ENCODE measurements at places on chromosomes 16 and 17.

GRCh38 chr17:74742978-74743545 lies 5.4 kb upstream of the NHERF1 start:
- no peak for DNase-seq

- no peak for DNase-seq
Measured at GRCh38 chr16:2955438-2955778, 8.7 kb upstream of the KREMEN2 start.

DNA sequence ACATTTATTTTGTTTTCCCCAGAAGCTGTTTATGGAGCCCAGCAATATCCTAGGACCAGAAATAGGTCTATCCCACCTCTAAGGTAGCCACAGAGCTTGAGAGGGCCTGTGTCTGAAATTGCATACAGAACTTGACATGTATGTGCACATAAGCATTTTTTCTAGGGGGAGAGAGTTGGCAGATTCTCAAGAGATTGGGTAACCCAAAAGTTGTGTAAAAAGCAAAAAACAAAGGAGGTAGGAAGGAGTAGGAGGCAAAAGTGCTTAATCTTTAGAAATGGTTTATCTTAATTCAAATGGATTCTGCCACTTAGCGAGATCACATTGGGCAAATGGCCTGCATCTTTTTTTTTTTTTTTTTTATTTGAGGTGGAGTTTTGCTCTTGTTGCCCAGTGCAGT lies 3.5 kb downstream of the PLK1 start:
- no peak for DNase-seq

- DNase-seq, result no peak
Measured at GRCh38 chr16:28531777-28532744, 6.7 kb downstream of the NUPR1 start.

DNA sequence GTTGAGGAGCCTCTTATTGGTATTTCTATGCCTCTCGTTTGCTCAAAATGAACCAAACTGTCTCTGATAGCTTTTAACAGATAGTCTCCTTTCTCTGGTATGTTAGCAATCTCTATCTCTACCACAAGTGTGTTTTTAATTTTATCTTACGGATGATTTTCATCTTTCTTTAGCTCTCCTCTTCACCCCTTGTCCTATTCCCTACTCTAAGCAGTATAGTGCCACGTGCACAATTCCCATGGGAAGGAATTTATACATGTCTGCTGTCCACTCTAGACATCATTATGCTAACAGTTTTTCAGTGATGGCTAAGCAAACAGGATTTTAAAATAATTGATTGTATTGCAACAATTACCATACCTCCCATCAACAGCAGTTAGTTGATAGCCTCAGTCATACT lies 177.3 kb downstream of the CYB561 start:
- no peak for DNase-seq

DNA sequence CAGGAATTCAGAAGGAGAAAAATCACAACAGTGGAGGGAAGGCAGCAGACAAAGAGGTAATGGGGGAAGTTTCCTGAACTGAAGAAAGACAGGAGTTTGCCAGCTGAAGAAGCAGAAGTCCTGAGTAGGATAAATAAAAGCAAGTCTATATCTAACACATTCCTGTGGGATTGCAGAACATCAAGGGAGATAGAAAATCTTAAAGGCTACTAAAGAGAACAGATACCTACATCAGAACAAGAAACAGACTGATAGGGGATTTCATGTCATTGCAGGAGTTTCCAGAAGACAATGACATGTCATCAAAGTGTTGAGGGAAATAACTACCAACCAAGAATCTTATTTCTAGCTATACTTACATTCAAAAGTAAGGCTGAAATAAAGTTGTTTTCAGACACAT lies 21.3 kb upstream of the CRYBA1 start:
- DNase-seq, result no peak

GRCh38 chr17:31448467-31449077 lies 57.1 kb downstream of the RAB11FIP4 start:
- no peak for DNase-seq

DNA sequence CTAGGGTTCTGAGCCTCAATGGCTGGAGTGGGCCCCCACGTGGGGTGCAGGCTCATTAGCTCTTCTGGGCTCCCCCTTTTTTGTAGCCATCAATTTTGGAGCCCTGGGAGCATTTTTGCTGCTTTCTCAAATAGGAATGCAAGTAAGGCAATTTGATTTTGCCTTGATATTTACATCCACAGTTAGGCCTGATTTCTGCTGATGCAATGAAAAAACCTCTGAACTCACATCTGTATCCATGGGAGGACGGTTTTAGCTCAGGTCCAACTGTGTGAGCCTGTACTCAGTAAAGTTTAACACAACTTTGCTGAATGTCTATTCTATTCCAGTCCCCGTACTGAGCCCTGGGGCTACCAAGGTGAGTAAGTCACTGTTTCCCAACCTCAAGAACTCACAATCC lies 425.0 kb downstream of the HAPSTR1 start:
- no peak for DNase-seq

DNA sequence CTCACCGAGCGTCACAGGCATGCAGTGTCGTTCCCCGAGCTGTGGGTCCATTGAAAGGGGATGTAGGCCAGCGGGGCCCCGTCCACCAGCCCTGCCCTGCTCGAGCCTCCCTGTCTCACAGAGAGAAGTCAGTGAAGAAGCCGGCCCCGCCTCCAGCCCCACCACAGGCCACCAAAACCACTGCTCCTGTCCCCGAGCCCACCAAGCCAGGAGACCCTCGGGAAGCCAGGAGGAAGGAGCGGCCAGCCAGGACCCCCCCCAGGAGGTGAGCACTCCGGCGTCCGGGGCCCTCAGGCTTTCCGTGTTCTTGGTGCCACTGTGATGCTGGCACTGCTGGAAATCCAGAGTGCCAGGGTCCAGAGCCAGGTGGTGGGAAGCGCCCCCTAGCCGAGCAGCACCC lies 13.9 kb upstream of the IL17C start:
- DNase-seq, result no peak

- no peak for DNase-seq
Measured at GRCh38 chr16:85286066-85286831, 174.0 kb upstream of the CIBAR2 start.

DNA sequence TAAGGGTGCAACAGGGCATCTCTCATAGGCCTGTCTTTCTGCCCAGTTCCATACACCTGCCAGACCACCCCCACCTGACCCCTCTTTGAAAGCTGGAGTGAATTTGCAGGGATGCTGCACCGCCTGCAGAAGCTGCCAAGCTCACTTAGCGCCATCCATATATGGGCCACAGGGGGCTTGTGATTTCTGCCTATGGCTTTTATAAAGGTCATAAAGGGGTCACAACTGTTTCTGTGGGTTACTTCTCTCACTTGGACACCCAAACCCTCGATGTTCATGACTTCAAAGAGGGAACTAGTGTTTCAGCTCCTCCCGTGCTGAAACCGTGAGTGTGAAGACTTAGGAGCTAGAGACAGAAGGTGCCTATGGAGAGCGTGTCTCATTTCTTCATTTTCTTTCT lies 23.9 kb upstream of the MEAK7 start:
- DNase-seq, result no peak

GRCh38 chr16:71474864-71475263 lies 12.8 kb upstream of the ZNF23 start:
- no peak for DNase-seq

GRCh38 chr17:39096508-39097149 lies 54.8 kb downstream of the PLXDC1 start:
- no peak for DNase-seq

DNA sequence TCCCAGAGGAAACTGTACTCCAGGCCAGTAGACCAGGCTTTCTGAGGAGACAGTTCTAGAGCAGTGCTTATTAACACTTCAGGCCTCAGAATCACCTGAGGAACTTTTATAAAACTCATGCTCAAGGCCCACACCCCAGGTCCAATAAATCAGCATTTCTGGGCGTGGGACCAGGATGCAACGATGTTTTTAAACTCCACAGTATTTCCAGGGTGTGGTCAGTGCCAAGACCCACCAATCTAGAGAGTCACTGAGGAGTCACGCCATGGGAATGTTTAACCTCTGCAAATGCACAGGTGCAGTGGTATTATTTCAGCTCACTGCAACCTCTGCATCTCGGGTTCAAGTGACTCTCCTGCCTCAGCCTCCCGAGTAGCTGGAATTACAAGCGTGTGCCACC lies 3.9 kb upstream of the TRPV1 start:
- DNase-seq, result no peak

- DNase-seq, result no peak
Measured at GRCh38 chr16:78877114-78877655, 723.4 kb downstream of the MAF start.

DNA sequence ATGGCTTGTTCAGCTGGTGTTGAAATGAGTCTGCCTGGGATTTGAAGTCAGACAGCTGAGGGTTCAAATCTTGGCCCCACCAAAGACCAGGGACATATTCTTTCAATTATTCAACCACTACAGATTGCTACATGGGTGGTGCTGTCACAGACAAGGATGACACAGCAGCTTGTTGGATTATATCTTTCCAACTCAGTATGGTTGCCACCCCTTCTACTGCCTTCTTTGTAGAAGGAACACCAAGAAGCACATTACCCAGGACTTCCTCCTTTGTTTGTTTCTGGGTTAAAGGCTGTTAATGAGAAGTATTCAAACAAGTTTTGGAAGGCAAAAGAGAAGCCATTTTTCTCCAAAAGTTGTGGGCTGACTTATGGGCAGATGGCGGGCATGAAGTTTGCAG lies 78.6 kb downstream of the COPRS start:
- no peak for DNase-seq

- no peak for DNase-seq
Measured at GRCh38 chr16:21703589-21704174, 39.9 kb downstream of the OTOA start.

DNA sequence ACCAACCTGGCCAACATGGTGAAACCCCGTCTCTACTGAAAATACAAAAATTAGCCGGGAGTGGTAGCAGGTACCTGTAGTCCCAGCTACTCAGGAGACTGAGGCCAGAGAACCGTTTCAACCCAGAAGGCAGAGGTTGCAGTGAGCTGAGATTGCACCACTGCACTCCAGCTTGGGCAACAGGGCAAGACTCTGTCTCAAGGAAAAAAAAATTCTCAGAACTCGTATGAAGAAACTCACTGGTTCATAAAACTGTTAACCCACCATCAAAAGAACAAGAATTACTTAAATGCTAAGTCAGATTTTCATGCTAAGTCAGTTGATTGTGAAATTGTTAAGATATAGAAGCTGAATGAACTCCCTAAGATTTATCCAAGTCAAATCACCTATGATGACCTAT lies 31.3 kb downstream of the SLC39A11 start:
- no peak for DNase-seq

- DNase-seq, result no peak
Measured at GRCh38 chr17:78048346-78049292, 79.9 kb downstream of the TMC6 start.

GRCh38 chr16:50497592-50497991 lies 50.6 kb upstream of the NKD1 start:
- DNase-seq, result no peak

- no peak for DNase-seq
Measured at GRCh38 chr16:24844101-24845030, 1.4 kb upstream of the SLC5A11 start.

- DNase-seq, result no peak
Measured at GRCh38 chr16:29226782-29227181, 179.7 kb downstream of the NPIPB11 start.

DNA sequence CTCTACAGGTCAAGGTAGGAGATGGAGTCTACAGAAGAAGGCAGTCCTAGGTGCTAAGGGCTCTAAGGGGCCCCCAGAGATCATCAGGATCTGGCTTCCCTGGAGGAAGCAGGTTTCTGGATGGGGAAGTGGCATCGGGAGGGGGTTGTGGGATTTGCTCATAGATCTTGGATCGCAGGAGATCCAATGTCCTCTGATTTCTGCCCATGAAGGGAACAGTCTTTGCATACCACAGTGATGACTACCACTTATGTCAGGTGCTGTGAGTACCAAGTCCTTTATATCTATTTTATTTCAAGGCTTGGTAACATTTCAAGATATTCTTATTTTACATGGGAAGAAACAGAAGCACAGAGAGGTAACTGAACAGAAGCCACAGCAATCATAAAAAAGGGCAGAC lies 164.0 kb downstream of the RGS9 start:
- DNase-seq, result no peak

DNA sequence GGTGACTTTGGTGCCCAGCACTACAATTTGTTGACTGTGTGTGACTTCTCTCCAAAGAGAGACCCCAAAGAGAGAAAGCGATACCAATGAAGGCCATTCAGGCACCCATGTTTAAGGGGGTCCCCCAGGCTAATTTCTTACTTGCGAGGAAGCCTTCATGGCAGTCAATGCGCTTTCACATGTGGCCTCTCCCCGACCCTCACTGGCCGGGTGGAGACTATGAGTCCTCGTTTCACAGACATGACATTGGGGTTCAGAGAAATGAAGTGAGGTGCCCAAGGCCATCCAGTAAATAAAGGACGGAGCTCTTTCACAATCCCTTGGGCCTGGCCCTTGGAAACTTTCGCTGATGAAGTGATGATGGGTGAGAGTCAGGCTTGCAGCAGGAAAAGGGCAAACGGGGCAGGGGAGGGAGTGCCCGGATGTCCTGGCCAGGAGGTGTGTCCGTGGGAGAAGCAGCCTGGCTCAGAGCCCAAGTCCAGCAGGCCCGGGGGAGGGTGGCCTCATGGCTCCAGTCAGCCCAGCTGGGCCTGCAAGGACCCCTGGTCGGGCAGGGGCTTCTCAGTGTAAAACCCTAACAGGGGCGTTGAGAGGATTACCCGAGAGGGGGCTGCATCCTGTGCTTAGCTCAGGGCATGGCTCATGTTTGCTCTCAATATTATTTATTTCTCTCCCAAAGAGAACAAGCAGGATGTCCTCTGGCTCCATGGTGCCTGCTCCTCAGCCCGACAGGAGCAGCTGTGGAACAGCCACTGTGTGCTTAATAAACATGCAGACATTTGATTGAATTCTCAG lies 14.7 kb downstream of the TBX2 start:
- no peak for DNase-seq

- peak; percentile 78 for DNase-seq
Measured at GRCh38 chr17:50952013-50952412, 85.9 kb upstream of the TOB1 start.

GRCh38 chr16:20203272-20203671 lies 124.0 kb downstream of the GP2 start:
- DNase-seq, result no peak

- no peak for DNase-seq
Measured at GRCh38 chr17:28199115-28199514, 119.9 kb upstream of the TMEM97 start.
